ENCODE measurements at places on chromosomes 6 and 20.

DNA sequence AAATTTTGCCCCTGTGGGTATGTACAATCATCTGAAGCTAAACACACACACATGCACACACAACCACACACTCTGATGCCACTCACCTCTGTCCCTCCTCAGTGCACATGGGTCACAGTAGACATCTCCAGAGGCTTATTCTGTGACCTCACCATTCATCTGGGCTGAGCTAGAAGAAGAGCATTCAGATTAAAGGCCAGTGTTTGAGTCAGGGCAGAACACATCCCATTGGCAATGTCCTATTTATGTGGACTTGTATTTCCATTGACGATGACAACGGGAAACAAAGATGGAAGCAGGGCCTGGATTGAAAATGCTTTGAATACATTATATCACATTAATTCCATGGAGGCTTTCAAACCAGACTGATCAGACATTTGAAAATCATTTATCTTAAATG is 26.8 kb upstream of the SLC22A23 start:
- DNase-seq = no peak

DNA sequence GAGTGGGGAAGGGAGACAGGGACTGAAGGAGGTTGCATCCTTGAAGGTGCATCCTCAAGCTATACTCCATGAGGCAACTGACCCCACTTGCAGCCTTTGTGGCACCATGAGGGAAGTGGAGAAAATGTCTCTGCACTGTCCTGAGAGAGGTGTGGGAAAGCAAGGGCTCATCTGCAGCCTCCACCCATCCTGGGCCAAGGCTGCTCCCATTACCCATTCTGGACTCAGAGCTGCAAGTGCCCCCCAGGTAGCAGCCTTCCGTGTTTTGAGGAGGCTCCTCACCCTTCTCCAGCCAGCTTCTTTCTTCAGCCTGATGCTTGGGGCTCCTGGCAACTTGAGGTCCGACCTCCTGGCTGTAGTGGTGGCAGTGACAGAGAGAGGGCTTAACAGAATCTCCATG is 294.6 kb downstream of the CDH26 start:
- no peak for DNase-seq

GRCh38 chr20:17749978-17750721 is 50.4 kb downstream of the BANF2 start:
- no peak for DNase-seq

GRCh38 chr6:26187981-26188635 is 100.9 kb downstream of the HFE start:
- DNase-seq = peak; percentile 38

DNA sequence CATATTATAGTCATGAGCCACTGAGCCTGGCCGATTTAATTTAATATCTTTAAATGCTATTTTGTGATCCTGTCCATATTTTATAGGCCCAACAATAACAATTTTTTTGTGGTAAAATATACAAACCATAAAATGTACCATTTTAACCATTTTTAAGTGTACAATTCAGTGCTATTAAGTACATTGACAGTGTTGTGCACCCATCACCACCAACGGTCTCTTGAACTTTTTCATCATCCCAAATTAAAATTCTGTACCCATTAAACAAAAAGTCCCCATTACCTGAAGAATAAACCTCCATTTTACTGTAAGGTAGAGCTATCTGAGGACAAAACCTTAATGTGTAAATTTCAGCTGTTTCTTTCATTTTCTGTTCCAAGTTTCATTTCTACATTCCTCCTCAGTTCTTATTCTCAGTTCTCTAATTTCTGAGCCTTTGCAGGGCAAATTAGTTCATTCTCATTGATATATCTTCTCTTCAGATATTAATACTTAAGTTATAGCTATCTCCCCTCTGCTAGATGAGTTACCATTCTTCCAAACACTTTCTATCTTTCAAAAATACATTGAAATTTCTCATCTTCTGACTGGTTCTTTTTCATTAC is 10.3 kb downstream of the MTO1 start:
- no peak for DNase-seq

DNA sequence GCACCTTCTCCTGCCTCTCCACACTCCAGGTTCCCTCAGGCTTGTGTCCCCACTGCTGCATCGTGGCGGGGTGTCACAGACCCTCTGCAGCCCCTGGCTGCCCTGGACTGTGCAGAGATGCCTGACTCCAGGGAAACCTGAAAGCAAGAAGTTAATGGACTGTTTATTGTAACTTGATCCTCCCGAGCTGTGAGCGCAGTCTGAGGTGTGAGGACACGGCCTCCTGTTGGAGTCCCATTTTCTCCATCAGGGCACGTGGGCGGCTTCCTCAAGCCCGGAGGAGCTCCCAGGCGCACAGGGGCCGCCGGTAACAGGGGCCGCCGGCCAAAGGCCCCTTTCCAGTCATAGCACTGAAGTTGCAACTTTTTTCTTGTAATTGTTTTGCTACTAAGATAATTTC is 16.9 kb downstream of the RBM38 start:
- no peak for DNase-seq

DNA sequence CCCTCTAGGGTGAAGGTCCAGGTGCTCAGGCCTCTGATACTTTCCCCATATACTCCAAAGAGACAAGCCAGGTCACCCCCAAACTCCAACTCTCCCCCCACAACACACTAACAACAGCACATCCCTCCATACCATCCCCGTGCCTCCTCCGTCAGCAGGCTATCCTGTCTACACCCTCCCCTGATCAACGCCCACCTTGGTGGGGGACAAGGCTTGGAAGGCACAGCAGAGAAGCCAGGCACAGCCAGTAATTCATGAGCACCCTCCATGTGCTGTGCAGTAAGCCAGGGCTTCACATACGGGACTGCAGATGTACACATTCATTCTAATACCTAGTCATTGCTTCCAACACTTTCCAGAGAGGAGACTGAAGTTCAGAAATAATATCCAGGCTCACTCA is 57.6 kb downstream of the TRERF1 start:
- DNase-seq = no peak
